ENCODE measurements at places on chromosomes 3 and 15.

GRCh38 chr15:83545804-83546511 is 98.8 kb downstream of the SH3GL3 start:
- DNase-seq: no peak

- peak; percentile 34 for DNase-seq
Measured at GRCh38 chr3:179961703-179962078, 75.0 kb downstream of the PEX5L start.

GRCh38 chr15:85878828-85879225 is 84.1 kb upstream of the KLHL25 start:
- DNase-seq: no peak

- no peak for DNase-seq
Measured at GRCh38 chr15:74304431-74304830, 63.0 kb downstream of the CYP11A1 start.

- no peak for DNase-seq
Measured at GRCh38 chr3:110544730-110545129, 526.9 kb upstream of the NECTIN3 start.

GRCh38 chr3:55607175-55607574 is 120.1 kb upstream of the WNT5A start:
- DNase-seq: no peak

DNA sequence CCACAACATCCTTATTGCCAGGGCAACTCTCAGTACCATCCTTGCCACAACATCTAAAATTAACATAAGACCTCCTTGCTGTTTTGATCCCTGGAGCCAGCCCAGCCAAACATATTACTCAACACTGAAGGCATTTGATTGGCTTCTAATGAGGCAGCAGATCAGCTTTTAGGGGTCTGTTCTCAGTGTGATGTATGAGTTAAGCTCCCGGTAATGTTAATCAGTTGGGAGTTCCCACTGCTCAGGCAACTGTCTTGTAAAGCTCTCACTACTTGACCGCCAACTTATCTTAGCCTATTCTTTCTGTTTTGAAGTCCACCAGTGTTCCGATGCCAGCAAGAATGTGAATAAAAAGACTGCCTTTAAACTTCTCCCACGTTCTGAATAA is 158.9 kb downstream of the FOXB1 start:
- DNase-seq: no peak

DNA sequence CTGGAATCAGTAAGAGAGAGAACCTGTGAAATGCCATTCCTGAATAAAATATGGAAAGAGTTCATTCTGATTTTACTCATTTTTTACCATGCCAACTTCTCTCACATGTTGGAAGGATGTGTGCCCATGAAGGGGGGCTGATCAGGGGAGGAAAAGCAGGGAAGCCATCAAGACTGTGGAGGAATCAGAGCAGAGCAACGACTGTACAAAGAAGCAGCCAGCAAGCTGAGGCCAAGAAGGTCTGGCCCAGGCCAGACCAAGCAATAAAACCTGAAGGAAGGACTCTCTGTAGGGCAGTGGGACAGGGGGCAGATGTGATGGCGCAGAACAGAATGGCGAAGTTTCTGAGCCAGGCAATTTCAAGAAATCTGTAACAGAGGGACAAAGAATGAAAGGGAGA is 24.0 kb upstream of the ARNT2 start:
- no peak for DNase-seq

DNA sequence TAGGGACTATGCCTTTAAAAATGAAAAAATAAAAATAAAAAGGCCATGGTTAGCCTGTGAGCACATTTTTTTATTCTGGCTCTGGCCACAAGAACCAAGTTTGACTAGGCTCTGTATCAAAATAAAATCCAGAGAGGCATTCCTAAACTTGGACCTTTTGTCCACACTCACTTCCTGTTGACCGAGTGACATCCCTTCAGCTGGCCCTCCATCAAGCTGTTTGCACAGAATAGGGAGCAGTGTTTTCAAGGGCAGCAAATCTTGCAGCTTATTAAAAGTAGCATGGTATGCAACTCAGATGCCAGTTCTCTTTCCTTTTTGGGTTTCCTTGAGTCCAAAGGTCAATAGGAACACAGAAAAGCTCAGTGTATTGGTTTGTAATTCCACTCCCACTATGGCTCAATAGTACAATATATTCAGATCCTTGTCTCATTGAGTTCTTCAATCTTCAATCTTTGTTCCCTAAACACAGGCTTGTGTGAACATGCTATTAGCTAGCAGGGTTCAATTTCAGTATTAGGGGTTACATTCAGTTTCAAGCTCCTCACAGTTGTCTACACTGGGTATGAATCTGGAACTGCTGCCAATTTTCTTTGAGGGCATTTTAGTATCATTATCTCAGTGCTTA is 244.5 kb downstream of the RBMS3 start:
- peak; percentile 23 for DNase-seq

GRCh38 chr3:9047452-9048346 is 84.4 kb upstream of the RAD18 start:
- DNase-seq: no peak

DNA sequence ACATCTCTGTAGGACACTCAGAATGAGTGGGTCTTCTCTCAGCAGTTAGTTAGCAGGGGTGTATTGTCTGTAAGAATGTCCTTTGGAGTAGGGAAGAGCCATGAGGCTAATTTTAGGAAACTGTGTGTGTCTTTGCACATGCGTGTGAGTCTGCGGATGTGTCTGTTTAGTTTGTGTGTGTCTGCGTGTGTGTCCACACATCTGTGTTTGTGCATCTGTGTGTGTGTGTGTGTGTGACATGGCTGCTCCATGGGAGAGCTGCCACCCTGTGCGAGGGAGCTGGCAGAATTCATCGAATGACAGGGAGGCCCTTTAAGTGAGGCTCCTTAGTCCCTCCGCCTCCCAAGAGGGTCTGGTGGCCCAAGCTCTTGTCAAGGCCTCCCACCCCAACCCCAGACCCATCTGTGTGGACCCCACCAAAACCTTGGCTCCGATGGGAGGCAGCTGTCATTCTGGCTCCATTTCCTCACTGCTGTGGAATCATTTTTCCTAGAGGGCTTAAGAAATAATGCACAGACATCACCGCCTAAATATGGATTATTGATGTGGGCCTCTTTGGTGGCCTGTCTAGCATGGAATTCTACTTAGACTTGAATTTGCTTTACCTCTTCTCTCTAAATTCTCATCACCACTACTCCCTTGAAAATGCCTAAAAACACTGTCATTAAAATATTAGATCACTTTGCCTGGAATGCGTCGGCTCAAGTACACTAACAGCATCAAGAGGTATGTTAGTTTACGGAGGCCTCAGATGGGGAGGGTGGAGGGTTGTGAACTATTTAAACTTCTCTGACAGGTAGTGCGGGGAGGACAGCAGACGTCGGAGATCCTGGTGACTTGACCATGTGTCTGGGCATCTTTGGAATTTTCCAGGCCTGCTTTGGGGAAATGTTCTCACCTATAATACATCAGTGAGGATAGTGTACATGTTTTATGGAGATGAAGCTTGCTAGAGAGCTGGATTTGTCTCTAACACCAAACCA is 9.4 kb downstream of the ESYT3 start:
- DNase-seq: no peak

- no peak for DNase-seq
Measured at GRCh38 chr15:77221174-77221573, 150.3 kb upstream of the TSPAN3 start.

DNA sequence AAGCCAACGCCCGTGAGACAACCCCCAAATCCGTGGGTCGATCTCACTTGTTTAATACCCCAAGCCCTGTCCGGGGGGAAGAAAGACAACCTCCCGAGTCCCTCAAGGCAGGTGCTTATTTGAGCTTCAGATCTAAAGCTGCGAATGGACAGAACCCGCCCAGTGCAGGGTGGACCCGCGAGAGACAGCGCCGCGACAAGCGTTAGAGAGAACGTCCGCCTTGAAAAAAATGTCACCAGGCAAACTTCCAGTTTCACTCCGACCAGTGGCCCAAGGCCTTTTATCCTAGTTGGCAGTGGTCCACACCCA is 740 bp upstream of the OXSR1 start:
- no peak for DNase-seq

All from NCI-H748 treated with DMSO at 0.1 percent for 48 hours (cell line).